Activated CD4-positive, alpha-beta T cell treated with anti-CD3 and anti-CD28 coated beads, Interleukin-2, amount 10 ng/mL, durations not matched to agents 7 days and 5 days (primary cell): ENCODE measurements at places on chromosomes 5 and 9. TPM values are rescaled to one million over a fixed set of nuclear protein-coding genes. Genes with fewer than 3 reads are reported as not detected.
A peak's percentile ranks its signal among the peaks of the same experiment; 100 is the strongest.

GRCh38 chr5:94968507-94969095 lies 316.3 kb downstream of the MCTP1 start:
- H3K27ac ChIP-seq = no peak overlapping the region
- peak; percentile 50 for DNase-seq
- H3K27me3 ChIP-seq = no peaks in the 10 kb centered on the region
- H3K36me3 ChIP-seq = no peaks in the 10 kb centered on the region

DNA sequence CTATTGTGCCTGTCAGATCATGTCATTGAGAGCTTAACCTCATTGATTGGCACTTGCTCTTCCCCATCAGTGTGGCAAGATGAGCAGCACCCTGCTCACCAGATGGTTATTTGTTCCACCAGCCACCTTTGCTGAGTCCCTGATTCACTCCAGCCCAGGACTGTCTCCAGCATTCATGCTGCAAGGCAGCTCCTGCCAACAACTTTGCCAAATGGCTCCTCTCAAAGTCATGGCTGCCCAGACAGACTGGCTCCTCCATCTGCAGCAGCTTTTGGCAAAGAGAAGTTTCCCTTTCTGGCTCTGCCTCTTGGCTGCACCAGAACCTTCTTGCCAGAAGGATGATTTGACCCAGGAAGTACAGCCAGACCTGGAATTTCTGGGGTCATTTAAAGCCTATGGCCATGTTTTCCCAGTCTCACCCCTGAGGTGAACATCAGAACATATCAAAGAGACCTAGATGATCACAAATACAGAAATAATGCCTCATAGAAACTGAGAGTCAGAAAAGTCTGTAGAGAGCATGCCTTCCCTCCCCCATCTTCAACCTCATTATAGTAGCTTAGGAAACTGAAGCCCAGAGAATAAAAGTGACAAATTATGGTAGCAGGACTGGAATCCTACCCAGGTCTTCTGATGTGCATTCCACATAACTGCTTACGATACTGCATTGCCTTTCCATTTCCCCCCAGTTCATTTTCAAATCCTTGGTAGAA lies 10.4 kb downstream of the PPP2R2B start:
- no peak overlapping the region for H3K4me3 ChIP-seq
- H3K27me3 ChIP-seq = peaks cover 1% of the 10 kb centered on the region
- H3K36me3 ChIP-seq = no peaks in the 10 kb centered on the region
- no peak overlapping the region for H3K27ac ChIP-seq

The SEMA5A gene
- 0.12 TPM for total RNA-seq

The DMRT3 gene
- not detected for total RNA-seq

- H3K27ac ChIP-seq = no peak overlapping the region
- H3K27me3 ChIP-seq = peaks cover 24% of the 10 kb centered on the region
- H3K36me3 ChIP-seq = no peaks in the 10 kb centered on the region
- H3K4me3 ChIP-seq = no peak overlapping the region
- DNase-seq = no peak
These were observed 35.6 kb downstream of the WWC1 start for GRCh38 chr5:168327019-168327421.

The IL31RA gene
- total RNA-seq = not detected

DNA sequence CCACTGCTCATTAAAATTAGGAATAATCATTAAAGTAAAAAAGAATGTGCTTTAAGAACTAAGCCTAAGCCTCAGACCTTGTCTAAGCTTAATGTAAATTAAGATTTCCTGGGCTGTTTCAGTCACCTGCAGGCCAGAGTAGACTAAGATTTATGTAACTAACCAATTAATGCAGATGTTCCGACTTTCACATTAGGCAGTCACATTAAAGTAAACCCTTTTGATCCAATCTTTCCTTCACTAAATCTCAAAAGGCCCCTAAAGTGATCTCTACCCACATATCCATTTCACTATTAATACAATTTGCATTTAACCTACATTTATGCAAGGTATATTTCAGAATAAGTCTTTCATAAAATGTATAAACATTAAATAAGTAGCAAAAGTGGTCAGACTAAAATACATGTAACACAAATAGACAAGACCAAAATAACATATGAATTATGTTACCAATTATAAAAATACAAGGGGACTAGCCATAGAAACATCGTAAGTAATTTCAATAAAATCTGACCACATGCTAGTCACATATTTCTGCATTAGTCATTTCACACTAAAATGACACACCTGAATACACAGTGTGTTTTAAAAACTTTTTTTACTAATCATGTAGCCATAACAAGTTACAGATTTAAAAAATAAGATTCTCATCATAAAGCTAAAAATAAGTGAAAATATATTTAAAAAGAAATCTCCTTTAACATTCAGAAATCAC lies 7.7 kb downstream of the NR3C1 start:
- no peak overlapping the region for H3K27ac ChIP-seq
- peaks cover 39% of the 10 kb centered on the region for H3K36me3 ChIP-seq
- no peak for DNase-seq

GRCh38 chr5:169637549-169638121 lies 560 bp downstream of the DOCK2 start:
- peaks cover 51% of the 10 kb centered on the region for H3K4me1 ChIP-seq
- peaks cover 1% of the 10 kb centered on the region for H3K27me3 ChIP-seq
- H3K4me3 ChIP-seq = peak overlapping the region; percentile 87
- H3K27ac ChIP-seq = peak overlapping the region; percentile 96
- H3K36me3 ChIP-seq = peaks cover 46% of the 10 kb centered on the region

DNA sequence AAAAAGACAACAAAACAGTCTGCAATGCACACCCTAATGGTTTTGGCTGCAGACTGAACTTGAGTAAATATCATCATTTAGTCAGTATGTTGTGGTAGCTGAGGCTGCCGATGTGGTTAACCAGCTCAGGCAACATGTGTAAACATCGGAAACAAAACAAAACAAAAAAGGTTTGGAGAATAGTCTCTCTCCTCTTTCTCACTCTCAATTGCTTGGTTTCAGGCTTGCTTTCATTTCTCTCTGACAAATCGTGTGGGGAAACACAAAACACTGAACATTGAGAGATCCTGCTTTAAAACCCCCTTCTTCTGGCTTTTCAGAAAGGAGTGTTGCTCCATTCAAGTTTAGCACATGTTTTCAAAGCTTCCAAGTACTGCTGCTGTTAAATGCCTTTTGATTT lies 453.3 kb downstream of the BNC2 start:
- no peak overlapping the region for H3K4me3 ChIP-seq
- H3K36me3 ChIP-seq = no peaks in the 10 kb centered on the region
- no peak for DNase-seq

DNA sequence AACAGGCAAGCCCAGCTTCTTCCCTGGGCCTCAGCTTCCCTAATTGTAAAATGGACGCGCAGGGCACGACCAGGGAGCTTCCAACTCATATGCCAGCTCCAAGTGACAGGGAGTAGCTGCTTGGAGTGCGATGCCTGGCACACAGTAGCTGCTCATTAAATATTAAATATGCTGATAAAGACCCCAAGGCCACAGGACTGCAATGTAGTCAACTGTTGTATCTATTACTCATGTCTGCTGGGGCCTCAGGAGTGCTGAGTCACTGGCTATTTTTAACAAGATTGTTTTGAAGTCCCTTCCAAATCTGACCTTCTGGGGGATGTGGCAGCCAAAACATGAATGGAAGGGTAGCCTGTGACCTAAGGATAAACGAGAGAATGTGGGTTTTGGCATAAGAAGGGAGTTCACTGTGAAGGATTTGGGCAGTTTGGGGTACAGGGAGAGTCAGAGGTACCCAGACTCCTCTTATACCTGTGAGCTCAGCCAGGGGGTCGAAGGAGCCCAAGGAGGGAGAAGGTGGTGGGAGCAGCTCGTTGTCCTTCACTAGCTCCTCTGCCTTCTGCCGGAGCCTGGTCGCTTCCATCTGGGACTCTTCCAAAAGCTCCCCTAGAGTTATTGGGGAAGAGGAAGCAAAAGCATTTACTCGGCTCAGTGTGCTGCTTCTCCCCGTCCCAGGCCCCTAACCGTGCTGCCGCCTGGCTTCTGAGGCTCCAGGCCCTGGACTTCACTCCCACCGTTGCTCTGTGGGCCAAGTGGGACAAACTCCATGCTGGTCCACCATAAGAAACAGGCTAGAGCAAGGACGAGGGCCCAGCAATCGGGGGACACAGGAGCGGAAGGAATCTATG lies 17.5 kb downstream of the TNIP1 start:
- H3K27ac ChIP-seq = no peak overlapping the region
- DNase-seq = no peak
- H3K27me3 ChIP-seq = no peaks in the 10 kb centered on the region
- H3K36me3 ChIP-seq = peaks cover 60% of the 10 kb centered on the region

DNA sequence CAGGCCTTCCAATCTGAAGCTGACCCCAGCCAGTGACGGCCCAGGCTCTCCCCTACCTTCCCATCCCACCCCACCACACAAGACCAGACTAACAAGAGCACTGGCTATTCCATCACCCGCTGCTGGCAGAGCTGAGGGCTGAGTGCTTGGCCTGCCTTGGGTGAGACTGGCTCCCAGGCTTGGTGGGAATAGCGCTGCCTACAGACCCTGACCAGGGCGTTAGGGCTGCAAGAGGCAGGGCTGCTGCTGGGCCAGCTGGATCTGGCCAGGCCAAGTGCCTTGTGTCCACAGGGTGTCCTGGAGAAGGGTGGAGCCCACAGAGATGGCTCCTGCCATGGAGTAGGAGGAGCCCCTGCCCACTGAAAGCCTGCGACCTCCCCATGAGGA lies 31.6 kb upstream of the ANGPTL2 start:
- no peak overlapping the region for H3K27ac ChIP-seq
- peaks cover 17% of the 10 kb centered on the region for H3K27me3 ChIP-seq
- no peaks in the 10 kb centered on the region for H3K36me3 ChIP-seq
- H3K4me3 ChIP-seq = no peak overlapping the region

GRCh38 chr9:127396253-127396807 lies 639 bp upstream of the SLC2A8 start:
- DNase-seq = no peak
- H3K27me3 ChIP-seq = peaks cover 71% of the 10 kb centered on the region
- peak overlapping the region; percentile 56 for H3K4me3 ChIP-seq
- H3K4me1 ChIP-seq = peaks cover 14% of the 10 kb centered on the region
- H3K36me3 ChIP-seq = no peaks in the 10 kb centered on the region
- H3K27ac ChIP-seq = no peak overlapping the region

The SLIT3 gene
- total RNA-seq = 0.15 TPM

DNA sequence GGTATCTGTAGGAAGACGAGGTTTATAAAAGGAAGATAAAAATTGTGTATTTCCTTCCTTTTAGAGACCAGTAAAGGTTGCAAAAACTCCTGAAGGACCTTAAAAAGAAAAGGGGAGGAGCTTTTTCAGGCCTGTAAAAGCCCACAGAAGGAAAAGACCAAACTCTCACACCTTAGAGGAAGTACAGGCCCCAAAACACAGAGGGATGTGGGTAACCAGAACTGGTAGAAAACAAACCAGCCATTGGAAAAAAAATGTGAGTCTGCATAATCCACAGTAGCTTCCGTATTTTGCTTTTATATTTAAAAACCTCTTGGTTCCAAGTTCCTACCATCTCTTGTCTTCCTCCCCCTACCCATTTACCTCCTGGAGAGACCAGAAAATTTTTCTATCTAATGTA lies 8.5 kb downstream of the GIN1 start:
- H3K4me1 ChIP-seq = peaks cover 39% of the 10 kb centered on the region
- peaks cover 34% of the 10 kb centered on the region for H3K36me3 ChIP-seq
- H3K27ac ChIP-seq = peak overlapping the region; percentile 89
- H3K4me3 ChIP-seq = no peak overlapping the region
- H3K27me3 ChIP-seq = no peaks in the 10 kb centered on the region
- peak; percentile 60 for DNase-seq

DNA sequence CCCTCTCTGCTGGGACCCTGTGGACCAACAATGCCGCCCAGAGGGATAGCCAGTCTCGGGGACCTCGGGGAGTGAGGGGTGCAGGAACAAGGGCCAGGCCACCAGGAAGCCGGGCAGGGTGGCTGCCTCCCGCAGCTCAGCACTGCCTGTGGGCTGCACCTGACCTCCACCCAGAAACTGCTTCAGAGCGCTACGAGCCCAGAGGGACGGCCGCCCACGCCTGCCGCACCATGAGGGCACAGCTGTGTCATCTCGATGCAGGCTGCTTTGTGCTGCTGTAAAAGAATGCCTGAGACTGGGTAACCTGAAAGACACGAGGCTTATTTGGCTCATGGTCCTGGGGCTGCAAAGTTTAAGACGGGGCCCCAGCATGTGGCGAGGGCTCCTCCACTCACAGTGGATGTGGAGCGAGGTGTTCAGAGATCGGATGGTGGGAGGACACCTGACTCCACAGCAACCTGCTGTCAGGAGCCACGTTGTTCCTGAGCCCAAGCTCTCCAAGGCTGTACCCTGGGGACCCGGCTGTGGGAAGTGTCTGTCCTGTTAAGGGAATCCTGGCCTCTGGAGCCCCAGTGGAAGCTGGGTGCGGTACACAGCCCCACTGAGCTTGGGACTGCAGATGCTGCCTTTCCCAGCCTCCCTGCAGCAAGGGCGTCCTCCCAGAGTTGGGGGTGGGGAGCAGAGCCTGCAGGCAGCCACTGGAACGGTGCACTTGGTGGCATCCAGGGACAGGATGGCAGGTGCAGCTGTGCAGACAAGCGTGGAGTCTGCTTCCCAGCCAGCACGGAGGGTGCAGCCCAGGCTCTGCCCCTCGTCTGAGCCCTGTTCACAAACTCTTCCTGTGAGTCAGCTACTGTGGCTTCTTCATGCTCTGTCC lies 11.8 kb upstream of the ZDHHC11 start:
- no peaks in the 10 kb centered on the region for H3K27me3 ChIP-seq
- no peaks in the 10 kb centered on the region for H3K4me1 ChIP-seq
- peaks cover 22% of the 10 kb centered on the region for H3K36me3 ChIP-seq

DNA sequence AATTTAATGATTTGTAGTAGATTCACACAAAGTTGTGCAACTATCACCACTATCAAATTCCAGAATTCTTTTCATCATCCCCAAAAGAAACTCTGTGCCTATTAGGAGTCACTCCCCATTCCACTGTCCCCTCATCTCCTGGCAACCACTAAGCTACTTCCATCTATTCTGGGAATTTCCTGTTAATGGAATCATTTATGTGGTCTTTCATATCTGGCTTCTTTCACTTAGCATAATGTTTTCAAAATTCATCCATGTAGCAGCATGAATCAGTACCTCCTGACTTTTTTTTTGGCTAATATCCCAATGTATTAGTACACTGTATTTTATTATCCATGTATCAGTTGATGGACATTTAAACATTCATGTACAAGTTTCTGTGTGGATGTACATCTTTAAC lies 157.6 kb downstream of the TTC39B start:
- no peaks in the 10 kb centered on the region for H3K4me1 ChIP-seq
- no peak overlapping the region for H3K4me3 ChIP-seq
- H3K36me3 ChIP-seq = no peaks in the 10 kb centered on the region
- peaks cover 7% of the 10 kb centered on the region for H3K27me3 ChIP-seq
- H3K27ac ChIP-seq = no peak overlapping the region
- no peak for DNase-seq

GRCh38 chr5:17114715-17115599 lies 102.5 kb upstream of the BASP1 start:
- no peak overlapping the region for H3K4me3 ChIP-seq
- no peak for DNase-seq
- no peaks in the 10 kb centered on the region for H3K36me3 ChIP-seq
- H3K27me3 ChIP-seq = peaks cover 2% of the 10 kb centered on the region
- H3K4me1 ChIP-seq = peaks cover 5% of the 10 kb centered on the region
- no peak overlapping the region for H3K27ac ChIP-seq

DNA sequence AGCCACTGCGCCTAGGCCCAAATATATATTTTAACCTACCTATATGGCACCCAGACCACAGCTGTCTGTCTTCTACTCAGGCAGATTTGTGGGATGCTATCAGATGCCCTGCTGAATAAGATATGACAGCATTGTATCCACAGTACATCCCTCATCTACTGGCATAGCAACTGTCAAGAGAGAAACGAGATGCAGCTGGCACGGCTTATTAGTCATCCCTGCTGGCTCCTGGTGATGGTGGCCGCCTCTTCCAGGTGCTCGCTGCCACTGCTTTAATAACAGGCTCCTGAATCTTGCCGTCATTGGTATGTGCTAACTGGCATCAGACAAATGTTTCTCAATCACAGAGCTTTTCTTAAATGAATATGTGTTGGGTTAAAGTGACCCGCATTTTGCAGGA lies 34.0 kb downstream of the B4GALT1 start:
- peaks cover 49% of the 10 kb centered on the region for H3K4me1 ChIP-seq
- H3K4me3 ChIP-seq = no peak overlapping the region
- no peak for DNase-seq
- peak overlapping the region; percentile 28 for H3K27ac ChIP-seq
